ENCODE measurements at places on chromosomes 6 and 20.
A peak's percentile ranks its signal among the peaks of the same experiment; 100 is the strongest.

GRCh38 chr6:81263531-81264168, 488.8 kb downstream of the TENT5A start:
- no peak for DNase-seq

- DNase-seq: peak; percentile 88
Observed at GRCh38 chr20:48051794-48052474, 266.7 kb upstream of the SULF2 start.

DNA sequence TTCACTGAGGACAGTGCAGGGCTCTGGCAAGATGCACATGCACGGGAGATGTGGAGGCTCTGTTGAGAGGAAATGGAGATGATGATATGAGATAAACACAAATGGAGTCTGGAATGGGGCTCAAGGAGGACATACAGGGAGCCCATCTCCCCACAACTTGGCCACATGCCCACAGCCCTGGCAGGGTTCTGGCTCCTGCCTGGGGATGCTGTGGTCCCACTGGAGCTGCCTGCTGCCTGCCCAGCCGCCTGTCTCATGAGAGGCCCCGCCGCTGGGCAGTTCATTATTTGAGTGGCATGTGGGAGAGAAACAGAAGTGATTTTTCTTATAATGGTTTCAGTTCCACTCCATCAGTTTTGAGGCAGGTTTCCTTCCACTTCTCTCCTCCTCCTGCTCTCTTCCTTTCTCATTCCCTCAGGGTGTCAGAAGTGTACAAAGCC, 133.6 kb upstream of the TRAF3IP2 start:
- no peak for DNase-seq

DNA sequence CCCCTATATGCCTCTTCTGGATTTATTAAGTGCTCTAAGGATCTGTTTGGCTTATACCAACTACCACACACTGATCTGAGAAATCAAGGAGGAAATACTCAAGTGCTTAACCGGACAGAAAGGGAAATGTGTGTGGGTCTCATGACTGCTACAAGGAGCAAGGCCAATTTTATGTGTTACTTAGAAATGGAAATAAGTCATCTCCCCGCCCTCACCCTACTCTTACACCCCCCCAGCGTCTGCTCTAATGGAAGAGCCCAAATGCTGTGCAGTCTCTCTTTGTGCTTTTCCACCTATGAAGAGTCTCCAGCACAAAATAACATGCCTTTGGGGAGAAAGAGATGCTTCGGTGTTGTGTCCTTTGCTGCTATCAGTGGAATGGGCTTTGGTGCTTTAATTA, 428.8 kb upstream of the ARID1B start:
- DNase-seq: no peak

- DNase-seq: no peak
Observed at GRCh38 chr20:60553095-60553494, 594.9 kb downstream of the CDH26 start.

- DNase-seq: no peak
Observed at GRCh38 chr6:134690048-134690447, 259.9 kb downstream of the ALDH8A1 start.

DNA sequence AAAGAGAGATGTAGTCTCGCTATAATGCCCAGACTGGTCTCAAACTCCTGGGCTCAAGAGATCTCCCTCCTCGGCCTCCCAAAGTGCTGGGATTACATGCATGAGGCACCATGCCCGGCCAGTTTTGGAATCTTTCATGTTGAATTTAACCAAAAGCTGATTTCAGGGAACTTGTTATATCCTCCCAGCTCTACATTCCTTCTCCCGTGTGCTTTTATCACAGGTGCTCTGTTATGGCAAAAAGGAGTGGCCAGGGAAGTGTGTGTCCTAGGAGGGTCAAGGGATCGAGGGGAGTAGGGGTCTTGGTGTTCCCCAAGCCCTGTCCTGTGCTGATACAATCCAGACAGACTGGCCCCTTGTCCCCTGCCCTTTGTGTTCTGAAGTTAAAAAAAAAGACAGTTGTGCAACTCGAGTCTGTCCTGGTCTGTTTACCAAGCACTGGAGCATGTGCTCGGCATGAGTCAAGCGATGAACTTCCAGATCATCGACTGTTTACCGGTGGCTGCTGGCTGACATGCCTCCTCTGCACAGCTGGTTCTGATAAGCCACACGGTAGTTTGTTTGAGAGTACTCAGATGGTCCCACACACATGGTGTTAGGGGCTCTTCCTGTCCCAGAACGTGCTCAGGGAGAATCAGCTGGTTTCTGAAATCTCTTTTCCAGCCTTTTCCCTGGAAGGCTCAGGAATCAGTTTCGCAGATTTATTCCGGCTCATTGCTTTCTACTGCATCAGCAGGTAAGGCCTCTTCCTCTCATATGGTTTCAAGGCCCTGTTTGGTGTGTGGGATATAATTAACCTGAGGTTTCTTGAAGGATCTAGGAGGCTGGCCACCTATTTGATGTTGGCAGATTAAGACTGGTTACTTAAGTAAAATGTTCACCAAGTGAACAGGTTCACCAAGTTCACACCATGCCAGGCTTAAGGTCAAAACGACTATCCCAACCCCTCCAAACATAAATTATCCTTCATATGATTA, 52.6 kb upstream of the NAA20 start:
- peak; percentile 97 for DNase-seq

DNA sequence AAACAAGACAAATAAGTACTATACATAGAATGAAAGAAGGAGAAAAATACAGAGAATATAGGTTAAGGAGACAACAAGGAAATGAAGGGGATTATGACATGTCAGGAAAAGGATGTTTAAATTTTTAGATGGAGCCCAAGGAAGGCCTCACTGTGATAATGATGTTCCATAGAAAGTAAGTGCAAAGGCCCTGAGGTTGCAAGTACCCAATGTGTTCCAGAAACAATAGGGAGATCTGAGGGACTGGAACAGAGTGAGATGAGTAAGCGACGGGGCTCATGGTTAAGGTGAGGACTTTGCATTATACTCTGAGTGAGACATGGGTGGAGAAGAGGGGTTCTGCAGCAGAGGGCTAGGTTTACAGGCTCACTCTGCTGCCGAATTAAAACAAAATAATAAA, 122.8 kb upstream of the BCLAF1 start:
- no peak for DNase-seq

GRCh38 chr6:125846292-125847024, 55.7 kb downstream of the NCOA7 start:
- no peak for DNase-seq

DNA sequence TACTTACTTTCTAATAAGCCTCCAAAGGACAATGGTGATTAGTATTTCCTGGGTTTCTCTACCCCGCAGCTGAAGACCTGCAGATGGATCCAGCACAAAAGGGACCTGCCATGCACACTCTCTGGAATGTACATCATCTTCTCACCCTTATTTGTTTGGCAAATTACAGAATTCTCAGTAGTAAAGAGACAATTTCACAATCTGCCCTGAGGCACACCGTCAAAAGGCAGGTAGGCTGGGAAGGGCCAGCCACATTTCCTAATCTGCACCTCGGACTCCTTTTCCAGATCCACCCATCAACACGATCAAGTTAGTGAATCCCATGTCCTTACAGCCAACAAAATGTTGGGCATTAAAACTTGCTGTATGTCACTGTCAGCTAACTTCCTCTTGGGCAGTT, 4.9 kb downstream of the OVOL2 start:
- no peak for DNase-seq

Measured in iris pigment epithelial cell (primary cell).